ENCODE measurements at places on chromosomes 7 and 10.

- no peak for DNase-seq
Measured at GRCh38 chr7:26356929-26357798, 65.5 kb downstream of the SNX10 start.

- DNase-seq: no peak
Measured at GRCh38 chr7:95976369-95977060, 204.2 kb downstream of the DYNC1I1 start.

- DNase-seq: no peak
Measured at GRCh38 chr7:14332155-14332554, 342.7 kb upstream of the ETV1 start.

- DNase-seq: no peak
Measured at GRCh38 chr7:102321351-102322201, 34.7 kb downstream of the SPDYE6 start.

GRCh38 chr10:14374745-14375445, 44.2 kb upstream of the FRMD4A start:
- no peak for DNase-seq

DNA sequence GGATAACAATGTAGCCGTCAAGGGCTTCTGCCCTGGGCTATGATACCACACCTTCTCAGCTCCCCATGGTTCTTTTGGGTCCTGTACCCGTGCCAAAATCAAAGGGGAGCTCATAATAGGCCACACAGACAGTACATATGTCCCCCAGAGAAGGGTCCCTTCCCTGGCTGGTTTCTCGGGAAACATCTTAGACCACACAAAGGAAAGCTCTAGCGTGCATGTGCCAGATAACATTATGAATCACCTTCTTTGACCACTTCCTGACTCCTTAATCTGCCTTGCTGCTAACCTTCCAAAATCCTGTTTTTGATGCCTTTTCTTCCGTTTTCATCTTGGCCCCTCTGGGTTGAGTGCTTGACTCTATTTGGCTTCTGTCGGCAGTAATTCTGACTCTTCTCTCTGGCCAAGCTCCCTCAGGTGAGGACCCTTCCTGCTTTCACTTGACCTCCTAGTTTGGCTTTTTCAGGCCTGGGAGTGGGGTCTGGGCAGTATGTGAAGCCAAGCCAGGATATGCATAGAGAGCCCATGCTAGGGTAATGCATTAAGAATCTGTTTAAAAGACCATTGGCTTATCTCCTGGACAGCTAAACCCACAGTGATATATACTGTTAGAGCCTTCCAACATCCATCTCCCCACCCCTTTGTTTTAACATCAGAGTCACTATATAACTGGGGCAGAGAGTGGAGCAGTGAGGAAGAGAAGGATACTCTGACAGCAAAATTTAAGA, 84.8 kb downstream of the ANLN start:
- no peak for DNase-seq

DNA sequence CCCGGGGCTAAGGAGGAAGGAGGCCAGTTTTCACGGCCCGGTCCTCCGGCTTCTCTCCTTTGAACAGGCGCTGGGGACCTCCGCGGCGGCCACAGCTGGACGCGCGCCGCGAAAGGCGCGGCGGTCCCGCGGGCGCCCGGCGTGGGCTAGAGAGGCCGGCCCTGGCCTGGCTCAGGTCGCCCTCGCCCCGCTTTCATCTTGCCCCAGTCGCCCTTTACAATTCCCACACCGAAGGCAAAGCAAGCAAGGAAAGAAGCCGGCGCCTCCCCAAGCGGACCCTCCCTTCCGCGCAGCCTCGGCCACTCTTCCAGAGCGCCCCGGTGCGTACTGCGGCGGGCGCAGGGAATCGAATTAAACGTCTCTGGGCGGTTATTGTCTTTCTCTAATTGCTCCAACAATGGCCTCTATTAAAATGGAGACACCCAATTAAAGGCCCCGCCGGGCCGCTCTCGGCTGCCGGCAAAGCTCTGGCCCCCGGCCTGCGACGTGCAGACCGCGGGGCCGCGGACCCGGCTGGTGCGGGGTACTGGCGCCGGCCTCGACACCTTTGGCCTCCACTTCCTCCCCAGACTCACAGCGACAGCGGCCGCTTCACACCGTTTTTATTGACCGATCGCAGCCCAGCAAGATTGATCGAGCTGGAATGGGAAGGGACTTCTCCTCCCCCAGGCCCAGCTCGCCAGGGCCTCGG, 4.5 kb upstream of the GATA3 start:
- DNase-seq: no peak

GRCh38 chr10:118204292-118204943, 137.7 kb downstream of the FAM204A start:
- DNase-seq: no peak

- no peak for DNase-seq
Measured at GRCh38 chr10:114855776-114856543, 34.4 kb downstream of the FHIP2A start.

DNA sequence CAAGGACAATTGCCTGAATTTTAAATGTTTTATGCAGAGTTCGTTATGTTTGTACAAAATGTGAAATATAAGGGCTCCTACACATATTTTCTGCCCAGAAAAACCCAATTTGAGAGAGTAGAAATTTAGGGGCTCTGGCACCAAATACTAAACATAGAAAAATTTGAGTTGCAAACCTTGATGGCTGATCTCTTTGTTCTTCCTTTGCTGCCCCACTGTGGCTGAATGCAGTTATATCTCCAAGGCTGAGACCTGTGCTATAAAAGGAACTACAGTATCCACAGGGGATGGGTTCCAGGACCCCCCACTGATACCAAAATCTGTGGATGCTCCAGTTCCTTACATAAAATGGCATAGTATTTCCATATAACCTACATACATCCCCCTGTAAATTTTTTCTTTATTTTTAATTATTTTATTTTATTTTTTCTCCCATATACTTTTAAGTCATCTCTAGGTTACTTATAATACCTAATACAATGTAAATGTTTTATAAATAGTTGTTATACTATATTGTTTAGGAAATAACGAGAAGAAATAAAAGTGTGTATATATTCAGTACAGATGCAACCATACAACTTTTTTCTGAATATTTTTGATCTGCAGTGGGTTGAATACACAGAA, 22.5 kb downstream of the CFAP43 start:
- DNase-seq: peak; percentile 12

GRCh38 chr7:47582764-47583738, 1.1 kb upstream of the TNS3 start:
- DNase-seq: no peak

DNA sequence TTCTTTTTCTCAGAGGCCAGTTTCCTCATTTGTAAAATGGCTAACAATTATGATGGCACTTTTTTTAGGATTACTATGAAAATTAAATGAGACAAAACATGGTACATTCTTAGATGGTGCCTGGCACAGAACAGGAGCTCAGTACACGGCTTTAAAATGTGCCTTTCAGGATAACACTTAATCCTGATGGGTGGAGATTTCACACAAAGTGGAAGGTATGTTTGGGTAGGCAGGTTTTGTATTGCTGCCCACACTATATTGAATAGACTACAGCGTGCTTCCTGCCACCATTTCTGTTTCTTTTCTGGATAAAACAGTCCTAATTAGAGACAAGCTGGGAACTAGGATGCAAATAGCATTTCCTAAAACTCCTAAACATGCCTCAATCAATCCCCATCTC, 22.0 kb upstream of the IMPDH1 start:
- no peak for DNase-seq

DNA sequence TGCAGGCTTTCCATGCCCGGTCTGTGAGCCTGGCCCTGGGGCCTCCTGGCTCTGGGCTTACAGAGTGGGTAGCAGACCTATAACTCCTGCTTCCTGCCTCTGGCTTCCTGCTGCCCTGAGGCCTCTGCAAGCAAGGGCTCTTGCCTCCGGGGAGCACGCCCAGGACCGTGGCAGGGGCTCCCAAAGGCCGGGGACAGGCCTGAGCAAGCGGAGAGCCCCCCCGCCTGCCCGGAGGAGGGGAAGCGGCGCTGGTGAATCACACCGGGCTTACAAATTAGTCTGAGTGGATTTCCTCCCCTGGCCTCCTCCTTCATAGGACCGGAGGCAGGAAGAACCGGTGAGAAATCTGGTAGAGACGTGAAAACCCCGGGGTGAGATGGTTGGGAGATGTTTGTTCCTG, 1.5 kb upstream of the MYL10 start:
- no peak for DNase-seq

DNA sequence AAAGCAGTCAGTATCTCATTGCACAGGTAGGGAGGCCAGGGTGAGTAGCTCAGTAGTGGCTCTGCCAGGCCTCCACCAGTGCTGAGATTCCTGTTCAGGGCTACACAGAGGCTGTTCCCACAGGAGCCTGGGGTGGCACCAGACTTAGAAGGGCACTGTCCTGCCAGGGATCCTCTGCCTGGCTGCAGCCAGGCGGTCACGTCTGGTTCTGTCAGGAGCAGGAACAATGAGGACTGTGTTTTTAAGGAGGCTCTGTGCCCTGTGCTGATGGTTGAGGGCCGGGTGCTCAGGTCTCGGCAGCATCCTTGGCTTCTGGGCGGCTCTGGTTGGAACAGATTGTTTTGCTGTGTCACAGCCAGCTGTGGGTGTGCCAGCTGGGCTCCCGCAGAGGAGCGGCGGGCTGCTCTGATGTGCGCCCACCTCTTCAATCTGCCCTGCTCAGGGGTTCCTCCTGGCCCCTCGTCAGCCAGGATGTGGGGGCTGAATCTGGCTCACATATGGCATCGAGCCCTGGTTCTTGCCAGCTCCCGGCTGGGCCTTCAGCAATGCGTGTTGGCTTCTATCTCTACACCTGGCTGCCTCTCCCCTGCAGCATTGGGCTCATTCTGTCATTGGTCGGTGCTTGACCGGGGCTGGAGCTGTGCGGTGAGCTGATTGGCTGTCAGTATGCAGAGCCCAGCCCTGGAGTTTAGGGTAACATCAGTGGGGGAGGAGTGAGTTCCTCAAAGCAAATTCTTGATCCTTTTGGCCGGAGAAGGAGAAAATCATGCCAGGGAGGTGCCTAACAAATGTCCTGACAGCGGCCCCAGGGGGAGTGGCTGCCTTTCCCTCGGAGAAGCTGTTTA, 41.2 kb downstream of the TACR2 start:
- no peak for DNase-seq

DNA sequence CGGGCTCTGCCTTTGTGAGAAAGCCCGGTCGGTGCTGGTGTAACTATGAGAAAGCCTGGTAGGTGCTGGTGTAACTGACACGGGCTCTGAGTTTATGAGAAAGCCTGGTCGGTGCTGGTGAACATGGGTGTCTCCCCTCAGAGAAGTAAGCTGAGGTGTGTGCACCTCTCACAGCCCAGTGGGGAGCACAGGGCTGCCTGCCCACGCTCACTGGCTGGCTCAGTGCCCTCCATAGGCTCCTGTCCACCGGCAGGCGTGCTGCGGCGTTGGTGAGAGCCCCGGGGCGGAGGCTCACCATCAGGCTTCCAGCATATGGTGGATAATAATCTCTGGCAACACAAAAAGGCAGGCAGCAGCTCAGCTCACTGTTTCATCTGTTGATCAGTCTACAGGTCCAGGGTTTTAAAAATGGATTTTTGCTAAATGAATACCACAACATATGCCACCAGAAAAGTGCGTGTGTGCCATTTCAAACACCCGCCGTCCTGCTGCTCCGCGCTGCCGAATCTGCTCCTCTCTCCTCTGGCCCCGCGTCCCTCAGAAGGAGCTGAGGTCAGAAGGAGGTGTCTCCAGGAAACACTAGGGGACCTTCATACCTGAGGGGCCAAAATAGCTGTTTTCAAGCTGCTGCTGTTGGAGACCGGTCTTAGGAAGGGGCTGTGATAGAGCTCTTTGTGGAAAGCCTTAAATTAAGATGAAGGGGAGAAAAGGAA, 365.7 kb downstream of the DNAJB6 start:
- no peak for DNase-seq

DNA sequence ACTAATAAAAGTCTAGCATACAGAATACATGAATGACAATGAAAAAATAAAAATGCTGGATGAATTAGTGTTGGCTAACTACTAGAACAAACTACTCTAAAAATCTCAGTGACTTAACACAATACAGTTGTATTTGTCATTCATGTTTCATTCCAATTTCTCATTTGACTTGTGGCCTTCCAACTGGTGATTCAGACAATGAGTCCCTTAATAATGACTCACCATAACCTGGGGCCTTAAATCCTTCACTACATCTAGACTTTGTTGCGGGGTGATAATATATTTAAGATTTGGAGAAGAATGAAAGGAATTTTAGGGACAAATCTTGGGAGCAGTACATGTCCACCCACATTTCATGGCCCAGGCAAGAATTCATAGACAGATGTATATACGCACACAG, 90.5 kb upstream of the POM121L12 start:
- no peak for DNase-seq

DNA sequence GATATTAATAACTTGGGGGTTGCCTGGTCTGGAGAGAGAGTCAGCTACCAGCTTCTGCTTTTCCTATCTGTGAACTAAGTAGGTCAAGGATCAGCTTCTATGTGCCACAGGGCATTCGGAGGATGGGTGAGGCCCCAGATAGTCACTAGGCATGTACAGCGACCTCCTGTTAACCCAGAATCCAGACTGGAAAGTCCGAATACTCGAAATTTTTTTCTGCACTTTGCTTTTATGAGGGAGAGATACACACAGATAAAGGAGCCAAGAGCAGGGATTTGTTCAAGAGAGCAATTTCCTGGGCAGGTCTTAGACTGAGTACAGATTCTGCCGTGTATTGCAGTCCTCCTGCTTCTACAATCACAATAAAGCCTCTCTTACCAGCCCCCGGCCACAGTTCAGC, 54.2 kb downstream of the EMX2 start:
- DNase-seq: no peak

DNA sequence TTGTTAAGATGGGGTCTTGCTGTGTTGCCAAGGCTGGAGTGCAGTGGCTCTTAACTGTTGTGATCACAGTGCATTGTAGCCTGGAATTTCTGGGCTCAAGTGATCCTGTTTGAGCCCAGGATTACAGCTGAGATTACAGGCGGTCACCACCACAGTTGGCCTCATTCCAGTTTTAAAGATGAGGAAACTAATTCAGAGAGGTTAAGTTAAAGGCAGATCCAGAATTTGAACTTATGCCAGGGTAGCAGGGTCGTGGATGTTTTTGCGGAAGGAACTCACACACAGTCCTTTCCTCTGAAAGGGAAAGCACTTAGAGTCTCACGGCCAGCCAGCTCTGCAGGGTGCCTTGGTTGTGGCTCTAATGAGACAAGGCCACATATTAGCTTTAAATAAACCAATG, 84.7 kb downstream of the MMRN2 start:
- DNase-seq: no peak

DNA sequence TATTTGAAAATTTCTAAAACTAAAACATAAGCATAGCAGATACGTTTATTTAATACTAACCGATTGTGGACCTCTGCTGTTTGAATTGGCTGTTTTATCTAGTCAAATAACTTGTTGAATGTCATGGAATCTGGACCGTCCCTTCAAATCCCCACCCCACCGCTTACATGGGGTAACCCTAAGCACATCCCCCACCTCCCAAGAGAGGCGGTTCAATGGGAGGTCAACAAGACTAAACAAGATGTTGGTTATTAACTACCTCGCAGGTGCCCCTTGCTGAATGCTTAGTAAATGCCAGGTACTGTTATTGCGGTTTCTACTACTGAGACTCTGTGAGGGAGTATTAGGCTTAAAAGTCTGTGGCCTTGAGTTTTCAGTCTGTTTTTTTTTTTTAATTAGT, 70.9 kb downstream of the DAGLB start:
- no peak for DNase-seq

GRCh38 chr7:135970682-135971365, 6.3 kb downstream of the MTPN start:
- DNase-seq: no peak

GRCh38 chr7:128710481-128710880, 28.7 kb upstream of the CALU start:
- no peak for DNase-seq

All from stimulated activated CD4-positive, alpha-beta T cell treated with anti-CD3 and anti-CD28 coated beads, Interleukin-1b, Interleukin-23, amount 100 ng/mL, for 1 hour (primary cell).